CD4-positive, CD25-positive, alpha-beta regulatory T cell (primary cell): ENCODE measurements at places on chromosomes 16 and 17. TPM values are rescaled to one million over a fixed set of nuclear protein-coding genes. Genes with fewer than 3 reads are reported as not detected.

TMEM170A gene
- 34.8 TPM for polyA plus RNA-seq

FAM20A gene
- polyA plus RNA-seq = 0.11 TPM

CFAP97D1 gene
- polyA plus RNA-seq = not detected

ST6GALNAC1 gene
- polyA plus RNA-seq = 3.7 TPM

OR1E1 gene
- not detected for polyA plus RNA-seq

KAT2A gene
- polyA plus RNA-seq = 4.0 TPM

CRYBA1 gene
- not detected for polyA plus RNA-seq

TBC1D28 gene
- not detected for polyA plus RNA-seq

TERB1 gene
- polyA plus RNA-seq = not detected

WFIKKN2 gene
- polyA plus RNA-seq = not detected

NHLRC4 gene
- polyA plus RNA-seq = 5.6 TPM

DPEP1 gene
- polyA plus RNA-seq = not detected

NPLOC4 gene
- polyA plus RNA-seq = 48.6 TPM

GINS2 gene
- 5.1 TPM for polyA plus RNA-seq

FBXL19 gene
- polyA plus RNA-seq = not detected

SERPINF2 gene
- not detected for polyA plus RNA-seq

MT1A gene
- polyA plus RNA-seq = not detected

IGFALS gene
- not detected for polyA plus RNA-seq

RETREG3 gene
- 214 TPM for polyA plus RNA-seq

PHOSPHO1 gene
- polyA plus RNA-seq = 0.24 TPM

TP53TG3C gene
- polyA plus RNA-seq = not detected

ITGAD gene
- polyA plus RNA-seq = not detected
